ENCODE measurements at places on chromosomes 7 and 10.

GRCh38 chr7:152355474-152356057 lies 80.2 kb downstream of the KMT2C start:
- no peak for DNase-seq

- no peak for DNase-seq
These were observed 54.6 kb upstream of the PITRM1 start for GRCh38 chr10:3226960-3227744.

- DNase-seq: no peak
These were observed 173.2 kb upstream of the PPP2R2D start for GRCh38 chr10:131727560-131727959.

DNA sequence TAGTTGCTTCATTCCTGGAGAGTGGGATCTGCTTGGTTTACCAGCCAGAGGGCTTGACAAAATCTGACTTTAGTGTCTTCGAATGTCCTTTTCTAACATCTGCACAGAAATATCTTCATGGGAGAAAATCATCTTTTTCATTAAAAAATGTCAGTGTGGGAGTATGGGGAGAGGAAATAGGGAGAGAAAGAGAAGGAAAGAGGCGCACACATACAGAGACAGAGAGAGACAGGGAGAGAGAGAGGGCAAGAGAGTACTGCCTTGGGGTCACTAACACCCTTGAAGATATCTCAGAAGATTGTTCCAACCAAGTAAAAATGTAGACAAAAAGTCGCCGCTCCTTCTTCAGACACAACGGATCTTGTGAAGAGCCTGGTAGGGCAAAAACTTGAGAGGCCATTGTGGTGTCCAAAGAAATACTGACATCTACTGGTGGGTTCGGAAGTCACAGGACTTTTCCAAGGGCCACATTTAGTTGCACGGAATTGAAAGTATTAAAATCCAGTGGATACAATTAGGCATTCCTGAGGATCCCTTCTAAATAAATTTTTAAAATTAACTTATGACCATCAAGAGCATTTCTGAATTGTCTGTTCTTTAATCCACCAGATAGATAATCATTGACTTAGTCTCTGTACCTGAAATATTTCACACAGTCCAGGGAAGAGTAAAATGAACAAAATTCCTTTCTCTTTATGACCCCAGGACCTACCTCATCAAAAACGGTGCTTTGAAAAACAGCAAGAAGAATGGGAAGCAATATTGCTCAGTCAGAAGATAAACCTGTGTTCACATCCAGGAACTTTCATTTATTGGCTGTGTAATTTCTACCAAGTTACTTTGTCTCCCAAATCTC lies 29.7 kb downstream of the VIM start:
- peak; percentile 27 for DNase-seq

DNA sequence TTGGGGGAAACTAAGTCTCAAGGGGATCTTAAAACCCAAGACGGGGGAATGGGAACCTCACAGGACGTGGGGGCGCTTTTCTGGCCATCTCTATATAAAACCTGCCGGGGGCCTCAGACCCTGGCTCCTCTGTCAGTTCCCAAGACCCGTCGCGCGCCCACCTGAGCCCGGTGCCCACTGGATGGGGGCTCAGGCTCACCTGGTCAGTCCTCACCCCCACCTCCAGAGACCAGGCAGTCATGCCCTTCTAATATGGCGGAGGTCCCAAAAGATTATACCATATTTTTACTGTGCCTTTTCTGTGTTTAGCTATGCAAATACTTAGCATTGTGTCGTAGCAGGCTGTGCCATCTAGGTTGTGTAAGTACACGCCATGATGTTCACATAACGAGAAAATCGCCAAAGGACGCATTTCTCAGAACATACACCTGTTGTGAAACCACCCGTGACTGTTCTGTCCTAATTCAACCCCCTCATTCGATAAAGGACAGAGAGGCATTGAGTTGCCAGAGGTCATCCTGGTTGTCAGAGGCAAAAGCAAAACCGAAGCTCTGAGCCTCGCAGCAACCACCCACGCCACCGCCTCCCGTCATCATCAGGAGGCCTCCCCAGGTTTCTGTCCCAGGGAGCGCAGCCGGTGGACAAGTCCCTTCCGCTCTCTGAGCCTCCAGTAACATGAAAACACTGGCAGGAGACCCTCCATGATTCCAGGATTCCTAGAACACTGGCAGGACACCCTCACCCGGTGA lies 28.9 kb downstream of the OAT start:
- DNase-seq: no peak

- no peak for DNase-seq
These were observed 26.2 kb downstream of the CUL2 start for GRCh38 chr10:35063837-35064454.

- DNase-seq: no peak
These were observed 1.9 kb downstream of the BUD23 start for GRCh38 chr7:73685311-73685710.

- DNase-seq: no peak
These were observed 179.3 kb upstream of the FZD8 start for GRCh38 chr10:35821339-35821911.

All from GM12864 (cell line).